HTR-8/SVneo (cell line): ENCODE measurements at places on chromosomes 6 and 20.

DNA sequence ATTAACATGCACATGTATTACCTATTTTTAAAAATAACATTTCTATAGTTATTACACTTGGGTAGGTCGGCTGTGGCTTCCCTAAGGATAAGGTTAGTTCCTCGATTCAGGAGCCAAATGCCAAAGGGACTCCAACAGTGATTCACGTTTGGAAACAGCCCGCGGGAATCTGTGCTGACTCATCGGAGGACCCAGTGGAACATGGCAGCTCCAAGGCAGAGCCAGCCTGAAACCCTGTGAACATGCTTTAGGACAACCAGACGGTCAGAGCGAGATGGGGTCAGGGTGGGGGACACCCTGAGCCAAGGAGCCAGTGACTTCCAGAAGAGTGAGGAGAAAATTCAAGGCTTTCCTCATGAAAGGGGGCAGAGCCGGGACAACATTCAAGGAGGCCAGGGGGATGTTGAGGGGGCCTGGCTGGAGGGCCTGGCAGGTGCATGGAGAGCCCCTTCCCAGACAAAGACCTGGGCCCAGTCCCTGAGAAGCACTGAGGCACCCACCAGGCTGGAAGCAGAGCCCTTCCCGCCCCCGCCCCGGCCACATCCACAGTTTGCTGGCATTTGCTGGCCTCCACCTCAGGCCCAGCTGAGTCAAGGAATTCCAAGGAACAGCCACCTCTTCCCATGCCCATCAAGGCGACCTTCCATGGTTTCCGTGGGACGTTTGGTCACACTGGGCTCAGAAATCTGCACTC lies 133.2 kb downstream of the SNX5 start:
- peak; percentile 80 for DNase-seq

DNA sequence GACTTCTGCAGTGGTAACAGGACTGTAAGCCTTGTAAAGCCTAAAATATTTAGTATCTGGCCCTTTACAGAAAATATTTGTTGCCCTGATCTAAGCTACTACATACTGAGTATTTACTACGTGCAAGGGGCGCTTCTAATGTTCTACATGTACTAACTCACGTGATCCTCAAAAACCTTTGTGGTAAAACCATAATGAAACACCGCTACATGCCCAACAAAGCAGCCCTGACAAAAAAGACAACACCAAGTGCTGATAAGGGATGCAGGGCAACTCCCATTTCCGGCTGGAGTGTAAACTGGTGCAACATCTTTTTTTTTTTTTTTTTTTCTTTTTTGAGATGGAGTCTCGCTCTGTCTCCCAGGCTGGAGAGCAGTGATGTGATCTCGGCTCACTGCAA lies 85.0 kb downstream of the SULF2 start:
- DNase-seq: no peak

GRCh38 chr20:57514273-57514751 lies 10.6 kb downstream of the CTCFL start:
- peak; percentile 96 for DNase-seq

GRCh38 chr6:143270026-143270425 lies 180.5 kb downstream of the ADAT2 start:
- no peak for DNase-seq
